IPS DF 19.7 (cell line): ENCODE measurements at places on chromosomes 2 and 18.

- no peak for DNase-seq
Observed at GRCh38 chr18:650428-650858, 7.0 kb upstream of the TYMS start.

GRCh38 chr2:199485732-199486335, 28.1 kb upstream of the SATB2 start:
- no peak for DNase-seq

DNA sequence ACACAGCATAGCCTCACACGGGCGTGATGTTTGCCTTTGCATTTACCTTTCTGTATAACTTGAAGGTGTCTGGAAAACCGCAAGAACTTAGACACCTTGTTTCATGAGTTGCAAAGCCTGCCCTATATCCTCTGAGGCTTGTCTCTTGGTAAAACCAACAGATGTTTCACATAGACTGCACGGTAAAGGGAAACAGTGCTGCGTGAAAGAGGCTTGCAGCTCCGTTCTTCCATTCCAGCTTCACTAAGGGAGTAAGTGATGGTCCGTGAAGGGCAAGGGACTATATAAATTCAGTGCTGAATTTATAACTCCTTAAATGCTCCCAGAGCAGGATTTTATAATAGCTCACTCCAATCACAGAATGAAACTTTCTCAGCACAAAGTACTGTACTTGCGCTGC, 360.5 kb downstream of the SOX11 start:
- no peak for DNase-seq

DNA sequence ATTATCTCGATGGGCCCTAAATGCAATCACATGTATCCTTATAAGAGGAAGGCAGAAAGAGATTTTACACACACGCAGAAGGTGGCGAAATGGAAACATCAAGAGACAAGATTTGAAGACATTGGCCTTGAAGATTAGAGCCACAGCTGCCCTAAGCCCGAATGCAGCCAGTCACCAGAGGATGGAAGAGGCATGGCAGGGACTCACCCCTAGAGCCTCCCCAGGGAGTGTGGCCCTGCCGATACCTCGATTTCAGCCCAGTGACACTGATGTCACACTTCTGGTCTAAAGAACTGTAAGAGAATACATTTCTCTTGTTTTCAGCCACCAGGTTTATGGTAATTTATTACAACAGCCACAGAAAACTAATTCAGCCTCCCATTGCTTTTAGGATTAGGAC, 17.4 kb downstream of the TTC39C start:
- no peak for DNase-seq

DNA sequence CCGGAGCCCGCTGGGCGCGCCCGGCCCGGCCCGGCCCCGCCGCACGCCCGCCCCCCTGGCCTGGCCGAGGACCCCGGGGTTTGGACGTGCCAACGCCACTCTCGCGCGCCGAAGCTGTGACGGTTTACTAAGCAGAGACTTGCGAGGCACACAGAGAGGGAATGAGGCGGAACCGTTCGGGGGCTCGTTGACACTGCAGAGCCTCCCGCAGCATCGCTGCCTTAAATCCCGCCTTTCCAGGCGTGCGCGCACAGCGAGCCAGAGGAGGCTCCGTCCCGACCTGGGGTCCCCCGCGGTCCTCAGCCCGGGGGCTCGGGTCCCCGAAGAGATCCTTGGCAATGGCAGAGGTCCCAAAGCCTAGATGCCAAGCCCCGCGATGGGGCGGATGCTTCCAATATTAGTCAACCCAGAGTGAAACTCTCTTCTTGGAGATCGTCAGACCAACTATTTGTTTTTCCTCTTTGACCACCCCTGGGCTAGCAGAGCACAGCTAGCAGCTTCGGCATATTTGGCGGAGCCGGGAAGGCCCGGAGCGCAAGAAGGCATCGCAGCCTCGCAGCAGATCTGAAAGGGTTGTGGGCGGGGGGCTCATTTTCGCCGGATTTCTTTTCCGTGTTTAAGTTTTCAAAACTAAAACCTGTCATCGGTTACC, at the start of gene ZNF385B:
TSS of gene ZNF385B (minus strand) at position 197 of the 652 bp plus-strand sequence.
- DNase-seq = no peak

DNA sequence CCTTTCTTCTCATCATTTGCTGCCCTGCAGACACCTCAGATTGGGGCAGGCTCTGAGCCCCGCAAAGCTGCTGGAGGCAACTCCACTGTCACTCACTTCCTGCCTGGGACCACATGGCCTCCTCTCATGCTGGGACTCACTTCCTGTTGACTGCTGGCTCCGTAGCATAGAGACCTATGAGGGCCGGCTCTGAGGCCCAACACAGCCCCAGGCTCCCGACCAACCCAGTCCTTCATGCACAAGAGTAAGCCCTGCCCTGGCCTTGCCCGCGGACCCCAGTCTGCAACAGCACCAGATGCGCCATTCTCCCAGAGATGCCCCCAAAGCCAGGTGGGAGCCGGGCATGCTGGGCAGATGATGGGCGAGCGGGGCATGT, 55.7 kb downstream of the DNMT3A start:
- DNase-seq = no peak

GRCh38 chr2:31505111-31505510, 75.6 kb downstream of the SRD5A2 start:
- DNase-seq = no peak

DNA sequence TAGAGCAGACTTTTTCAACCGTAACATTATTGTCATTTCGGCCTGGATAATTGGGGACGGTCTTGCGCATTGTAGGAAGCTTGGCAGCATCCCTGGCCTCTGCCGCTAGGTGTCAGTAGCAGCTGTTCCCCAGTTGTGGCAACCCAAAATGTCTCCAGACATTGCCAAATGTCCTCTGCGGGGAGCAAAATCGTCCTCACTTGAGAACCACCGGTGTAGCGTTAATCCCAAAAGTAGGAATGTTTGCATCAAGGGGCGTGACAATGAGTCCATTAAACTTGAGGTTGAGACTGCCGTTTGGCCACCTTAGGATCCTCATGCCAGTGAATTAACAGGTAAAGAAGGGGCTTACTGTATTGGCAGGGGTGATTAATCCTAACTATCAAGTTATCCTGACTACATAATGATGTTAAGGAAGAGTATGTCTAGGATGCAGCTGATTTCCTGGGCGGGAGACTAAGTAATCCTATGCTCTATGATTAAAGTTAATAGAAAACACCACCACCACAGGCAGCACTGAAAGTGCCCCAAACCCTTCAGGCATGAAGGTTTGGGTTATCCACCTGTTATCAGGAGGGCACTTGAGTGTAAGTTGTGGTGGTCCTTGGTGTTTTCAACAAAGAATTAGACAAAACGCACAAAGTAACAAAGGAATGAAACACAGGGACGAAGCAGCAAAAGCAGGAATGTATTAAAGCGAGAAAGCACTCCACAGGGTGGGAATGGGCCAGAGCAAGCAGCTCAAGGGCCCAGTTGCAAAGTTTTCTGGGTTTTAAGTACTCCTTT, 4.9 kb upstream of the ZC3H8 start:
- peak; percentile 47 for DNase-seq

GRCh38 chr2:62344472-62344871, 148.6 kb downstream of the B3GNT2 start:
- DNase-seq = no peak

DNA sequence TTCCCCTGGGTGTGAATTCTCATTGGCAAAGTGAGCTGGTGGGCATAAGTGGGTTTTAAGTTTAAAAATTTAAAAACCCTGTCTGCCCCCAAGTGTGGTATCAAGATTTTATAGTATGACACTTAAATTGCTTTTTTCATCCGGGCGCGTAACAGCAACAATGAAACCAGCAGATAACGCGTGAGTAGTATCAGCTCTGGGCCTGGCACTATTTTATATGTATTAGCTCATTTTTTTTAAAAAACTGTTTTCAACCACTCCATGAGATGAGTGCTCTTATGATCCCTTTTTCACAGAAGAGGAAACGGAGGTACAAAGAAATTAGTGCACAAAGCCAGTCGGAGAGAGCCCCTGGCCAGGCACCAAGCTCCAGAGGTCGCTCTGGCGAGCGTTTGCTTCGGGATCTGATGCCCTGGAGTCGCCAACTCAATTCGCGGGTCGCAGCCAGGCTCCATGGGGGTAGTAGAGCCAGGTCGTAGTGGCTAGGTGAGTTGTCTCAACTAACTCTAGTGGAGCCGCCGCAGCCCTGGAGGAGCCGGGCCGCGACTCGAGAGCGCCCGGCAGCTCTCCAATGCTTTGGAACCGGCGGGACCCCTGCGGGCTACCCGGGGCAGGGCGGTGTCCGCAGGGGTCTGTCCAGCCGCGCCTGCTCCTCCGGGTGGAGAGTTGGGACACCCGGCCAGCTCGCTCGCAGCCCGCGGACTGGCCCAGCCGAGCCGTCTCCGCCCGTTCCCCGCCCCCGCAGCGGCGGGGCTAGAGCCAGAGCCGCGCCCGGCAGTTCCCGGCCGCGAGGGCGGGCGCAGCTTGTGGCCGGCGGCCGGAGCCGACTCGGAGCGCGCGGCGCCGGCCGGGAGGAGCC, at the start of gene IL1R1:
TSS of gene IL1R1 (plus strand) at position 777 of the 859 bp plus-strand sequence. CDS start 14,979 bp downstream, outside the sequence.
- DNase-seq = no peak

- no peak for DNase-seq
Observed at GRCh38 chr2:112685271-112685884, 35.4 kb upstream of the NT5DC4 start.

- DNase-seq = no peak
Observed at GRCh38 chr2:210626849-210627248, 70.5 kb downstream of the CPS1 start.

DNA sequence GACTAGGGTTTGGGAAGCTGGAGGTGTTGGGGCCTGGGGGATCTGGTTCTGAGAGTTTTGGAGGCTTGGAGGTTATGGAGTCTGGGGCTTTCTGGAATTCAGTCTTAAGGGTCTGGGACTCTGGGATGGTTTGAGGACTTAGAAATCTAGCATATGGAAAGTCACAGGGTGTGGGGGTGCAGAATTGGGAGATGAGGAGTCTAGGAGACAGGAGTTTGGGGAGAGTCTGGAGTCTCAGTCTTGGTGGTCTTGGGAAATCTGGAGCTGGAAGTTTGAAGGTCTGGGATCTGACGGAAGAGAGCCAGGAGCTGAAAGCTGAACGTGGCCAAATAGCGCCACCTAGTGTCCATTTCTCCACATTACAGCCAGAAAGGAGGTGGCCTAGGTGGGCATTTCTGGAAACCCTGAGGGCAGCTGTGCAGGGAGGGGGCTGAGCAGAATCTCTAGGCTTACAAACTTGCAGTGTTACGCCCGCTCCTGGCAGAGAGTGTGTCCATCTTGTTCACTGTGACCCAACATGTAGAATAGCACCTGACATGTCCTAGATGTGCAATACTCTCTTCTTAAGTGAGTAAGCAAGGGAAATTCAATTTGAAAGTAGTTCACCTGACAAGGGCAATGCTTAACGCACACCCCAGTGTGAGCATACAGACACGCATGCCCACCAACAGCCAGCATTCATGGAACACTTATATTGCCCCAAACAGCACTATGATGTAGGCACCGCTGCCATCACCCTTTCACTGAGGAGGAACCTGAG, 204.8 kb downstream of the TFCP2L1 start:
- DNase-seq = no peak

- DNase-seq = peak; percentile 45
Observed at GRCh38 chr18:58611395-58612131, 17.3 kb downstream of the ALPK2 start.

DNA sequence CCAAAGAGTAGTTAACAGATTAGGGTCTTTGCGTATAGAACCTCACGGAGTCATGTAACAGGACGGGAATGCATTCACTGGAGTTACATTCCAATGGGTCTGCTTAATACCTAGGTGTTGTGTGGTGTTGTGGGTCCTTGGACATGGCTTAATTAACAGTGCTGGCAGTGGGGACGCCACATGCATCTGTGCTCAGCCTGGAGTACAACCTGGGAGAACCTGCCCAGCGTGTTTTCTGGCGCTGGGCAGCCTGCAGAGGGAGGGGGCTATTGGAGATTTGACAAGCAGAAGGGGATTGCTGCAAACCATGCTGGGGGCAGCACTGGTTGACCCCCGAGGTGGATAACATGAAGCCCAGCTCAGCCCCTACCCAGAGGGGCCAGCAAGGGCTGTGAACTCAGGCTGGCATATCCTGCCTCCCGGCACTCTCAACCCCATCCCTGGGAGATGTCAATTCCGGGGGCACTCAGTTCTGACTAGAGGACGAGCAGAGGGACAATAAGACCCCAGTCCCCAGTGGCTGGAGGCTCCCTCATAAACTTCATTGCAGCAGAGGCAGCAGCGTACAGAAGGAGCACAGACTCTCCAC, 29.3 kb upstream of the COPS8 start:
- no peak for DNase-seq

GRCh38 chr2:68385907-68386287, 20.8 kb downstream of the PLEK start:
- no peak for DNase-seq
